ENCODE measurements at places on chromosomes 12 and 14.

DNA sequence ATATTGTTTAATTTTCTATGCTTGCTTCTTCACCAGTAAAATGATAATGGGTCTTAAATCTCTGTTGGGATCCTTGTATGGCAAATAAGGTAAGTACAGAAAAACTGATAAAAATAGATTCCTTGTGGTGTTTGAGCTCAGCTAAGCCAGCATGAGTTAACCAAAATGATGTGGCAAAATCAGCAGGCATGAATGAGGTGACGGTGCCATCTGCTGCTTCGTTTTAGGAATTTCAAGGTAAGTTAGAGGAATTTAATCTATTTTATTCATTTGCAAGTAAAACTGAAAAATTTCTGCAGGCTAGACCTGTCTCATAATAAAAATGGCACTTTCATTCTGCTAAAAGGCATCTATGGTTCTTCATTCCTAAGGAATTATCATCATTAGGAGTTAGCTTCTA lies 10.0 kb upstream of the CLEC7A start:
- peak; percentile 60 for DNase-seq

DNA sequence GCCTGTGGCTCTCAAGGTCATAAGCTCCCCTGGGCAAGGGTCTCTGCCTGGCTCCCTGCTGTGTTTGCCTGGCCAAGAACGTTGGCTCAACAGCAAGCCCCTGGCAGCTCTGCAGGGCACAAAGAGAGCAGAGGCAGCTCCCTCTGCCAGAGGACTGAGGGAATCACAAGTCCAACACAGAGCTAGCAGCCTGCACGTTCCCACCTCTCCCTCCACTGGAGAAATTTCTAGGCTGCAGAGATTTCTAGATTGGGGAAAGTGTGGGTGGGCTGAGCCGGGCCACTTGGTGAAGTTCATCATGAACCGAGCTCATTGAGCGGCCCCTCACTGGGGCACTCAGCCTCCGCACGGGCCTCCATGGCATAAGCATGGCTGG lies 19.8 kb downstream of the ZFYVE21 start:
- DNase-seq, result no peak

- no peak for DNase-seq
Measured at GRCh38 chr14:58736606-58737005, 98.8 kb downstream of the DACT1 start.

- DNase-seq, result peak; percentile 81
Measured at GRCh38 chr12:31238764-31239387, 87.1 kb downstream of the SINHCAF start.

- DNase-seq, result no peak
Measured at GRCh38 chr12:116199160-116199706, 78.3 kb downstream of the MED13L start.

DNA sequence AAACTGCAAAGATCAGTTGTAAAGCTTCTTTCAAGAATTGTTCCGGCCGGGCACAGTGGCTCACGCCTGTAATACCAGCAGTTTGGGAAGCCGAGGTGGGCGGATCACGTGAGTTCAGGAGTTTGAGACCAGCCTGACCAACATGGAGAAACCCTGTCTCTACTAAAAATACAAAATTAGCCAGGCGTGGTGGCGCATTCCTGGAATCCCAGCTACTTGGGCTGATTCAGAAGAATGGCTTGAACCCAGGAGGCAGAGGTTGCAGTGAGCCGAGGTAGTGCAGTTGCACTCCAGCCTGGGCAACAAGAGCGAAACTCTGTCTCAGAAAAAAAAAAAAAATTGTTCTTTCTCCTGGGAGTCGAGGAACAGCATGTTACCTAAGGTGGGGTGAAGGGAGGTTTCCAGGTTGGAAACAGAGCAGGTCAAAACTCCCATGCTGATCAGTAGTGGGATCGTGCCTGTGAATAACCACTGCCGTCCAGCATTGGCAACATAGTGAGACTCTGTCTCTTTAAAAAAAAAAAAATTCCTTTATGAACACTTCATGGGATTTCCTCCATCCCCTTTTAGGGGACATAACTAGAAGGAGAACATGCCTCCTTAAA lies 13.9 kb downstream of the FBXO34 start:
- no peak for DNase-seq

DNA sequence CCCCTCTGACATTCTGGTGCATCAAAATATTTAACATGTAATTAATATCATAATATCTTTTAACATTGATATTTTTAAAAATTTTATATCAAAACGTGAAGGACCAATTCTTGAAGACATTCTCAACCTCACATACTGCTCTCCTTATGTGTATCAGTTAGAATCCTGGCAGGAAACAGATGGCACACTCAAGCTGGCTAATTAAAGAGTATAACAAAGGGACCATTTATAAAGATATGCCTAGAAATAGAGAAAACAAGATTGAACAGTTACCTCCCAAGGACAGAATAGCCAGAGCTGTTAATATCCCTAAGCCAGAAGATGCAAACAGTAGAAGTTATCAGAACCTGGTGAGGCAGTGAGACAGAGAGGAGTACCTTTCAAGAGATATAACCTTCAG lies 368.7 kb downstream of the NELL2 start:
- no peak for DNase-seq

DNA sequence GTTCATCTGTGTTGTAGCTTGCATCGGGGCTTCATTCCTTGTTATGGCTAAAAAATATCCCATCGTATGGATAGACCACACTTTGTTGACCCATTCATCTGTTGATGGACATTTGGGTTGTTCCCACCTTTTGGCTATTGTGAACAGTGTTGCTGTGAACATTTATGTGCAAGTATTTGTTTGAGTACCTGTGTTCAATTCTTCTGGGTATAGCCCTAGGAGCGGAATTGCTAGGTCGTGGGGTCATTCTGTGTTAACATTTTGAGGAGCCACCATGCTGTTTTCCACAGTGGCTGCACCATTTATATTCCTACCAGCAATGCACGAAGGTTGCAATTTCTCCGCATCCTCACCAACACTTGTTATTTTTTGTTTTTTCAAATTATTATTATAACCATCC lies 23.0 kb upstream of the NCOR2 start:
- no peak for DNase-seq

GRCh38 chr12:109982210-109982609 lies 14.0 kb downstream of the GIT2 start:
- DNase-seq, result peak; percentile 60

DNA sequence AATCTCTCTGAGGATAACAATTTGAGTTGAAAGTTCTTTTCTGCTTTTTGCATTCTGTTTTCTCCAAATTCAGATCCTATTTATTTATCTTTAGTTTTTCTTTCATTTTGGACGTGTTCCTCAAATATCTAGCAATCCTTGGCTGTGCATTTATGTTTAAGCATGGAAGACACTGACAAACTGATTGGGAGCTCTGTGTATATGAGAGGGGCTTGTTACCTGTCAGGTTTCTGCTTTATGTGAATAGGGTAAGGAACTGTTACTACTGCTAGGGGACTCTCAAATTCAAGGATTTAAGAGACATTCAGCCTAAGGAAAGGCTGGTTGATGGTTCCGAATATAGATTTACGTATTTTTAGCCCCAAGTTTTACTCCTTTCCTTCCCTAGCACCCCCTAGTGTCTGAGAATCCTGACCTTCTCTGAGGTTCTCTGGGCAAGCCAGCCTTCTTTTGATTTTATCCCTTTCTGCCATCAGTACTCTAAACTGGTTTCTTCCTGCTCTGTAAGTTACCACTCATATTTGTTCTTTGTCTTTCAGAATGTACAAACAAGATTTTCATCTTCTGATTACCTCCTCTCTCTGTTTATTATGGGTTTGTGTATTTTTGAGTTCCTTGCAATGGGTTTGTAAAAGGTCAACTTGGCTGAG lies 30.5 kb downstream of the YLPM1 start:
- DNase-seq, result peak; percentile 8

DNA sequence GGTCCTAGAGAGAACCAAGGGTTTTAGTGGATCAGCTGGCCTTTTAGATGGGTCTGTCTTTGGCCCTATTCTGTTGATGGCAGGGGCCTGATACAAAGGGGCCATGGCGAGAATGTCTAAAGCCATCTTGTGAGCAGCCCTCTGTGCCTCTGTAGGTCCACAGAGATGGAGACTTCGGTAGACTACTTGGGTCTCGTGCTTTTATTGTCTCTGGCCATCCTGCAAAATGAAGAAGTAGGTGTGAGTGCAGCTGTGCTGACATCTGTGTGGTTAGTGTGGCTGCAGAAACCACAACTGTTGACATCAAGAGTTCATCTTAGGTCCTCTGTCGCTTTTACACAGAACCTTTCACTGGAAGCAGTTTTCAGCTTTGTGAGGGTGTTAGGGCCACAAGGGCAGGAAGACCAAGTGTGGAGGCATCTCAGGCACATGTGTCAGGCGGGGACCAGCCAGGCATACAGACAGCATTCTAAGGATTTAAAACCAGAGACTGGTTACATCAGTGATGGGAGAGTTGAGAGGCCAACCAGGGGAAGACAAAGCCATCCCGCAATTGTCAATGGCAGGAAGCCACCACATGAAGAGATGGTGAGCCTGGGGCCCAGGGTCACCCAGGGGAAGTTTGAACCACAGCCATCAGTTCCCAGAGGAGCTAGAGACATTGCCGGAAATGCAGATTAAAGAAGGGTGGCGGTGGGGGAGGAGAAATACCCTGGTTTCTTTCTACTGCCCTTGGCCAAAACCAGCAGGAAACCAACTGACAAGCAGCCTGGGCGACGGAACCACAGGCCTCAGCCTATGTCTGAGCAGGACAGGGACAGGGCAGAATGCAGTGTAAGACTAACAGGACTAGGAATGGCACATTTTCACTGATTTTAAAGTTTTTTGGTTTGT lies 13.0 kb upstream of the TPCN1 start:
- DNase-seq, result peak; percentile 50

DNA sequence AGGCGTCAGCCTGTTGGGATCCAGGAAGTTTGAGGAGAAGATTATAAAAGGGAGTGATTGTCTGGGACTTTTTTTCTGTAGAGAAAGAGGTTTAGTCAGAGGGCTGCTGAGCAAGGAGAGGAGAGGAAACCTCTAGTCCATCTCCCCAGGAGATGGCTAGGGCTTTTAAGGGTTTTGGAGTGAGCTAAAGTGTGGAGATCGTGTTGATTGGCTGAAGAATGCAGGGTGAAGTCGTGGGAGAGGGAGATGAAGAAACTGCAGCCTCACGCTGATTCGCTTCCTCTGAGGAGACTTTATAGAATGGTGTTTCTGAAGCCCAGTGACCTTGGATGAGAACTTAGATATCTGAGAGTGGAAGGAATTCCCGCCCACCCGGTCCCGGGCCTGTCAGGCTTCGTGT lies 193.7 kb upstream of the PWP1 start:
- DNase-seq, result no peak

DNA sequence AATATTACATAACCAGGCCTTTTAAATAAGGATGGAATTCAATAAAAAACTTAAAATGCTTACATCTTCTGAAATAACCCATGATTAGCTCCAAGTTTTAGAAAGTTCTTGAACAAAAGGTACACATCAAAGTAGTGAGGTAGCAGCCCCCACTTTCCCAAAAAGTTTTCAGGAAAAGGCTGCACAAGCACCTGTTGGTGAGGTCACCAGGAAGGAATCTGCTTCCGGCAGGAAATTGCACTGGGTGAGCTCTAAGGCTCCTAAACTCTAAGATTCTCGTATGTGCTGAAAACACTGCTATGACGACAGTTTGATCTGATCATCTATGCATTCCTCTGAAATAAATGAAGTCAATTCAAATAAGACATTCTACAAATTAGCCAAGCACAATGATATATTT lies 34.3 kb upstream of the TTC7B start:
- no peak for DNase-seq
